ENCODE measurements at places on chromosomes 1 and 21. TPM values are rescaled to one million over a fixed set of nuclear protein-coding genes. Genes with fewer than 3 reads are reported as not detected.
A peak's percentile ranks its signal among the peaks of the same experiment; 100 is the strongest.

DNA sequence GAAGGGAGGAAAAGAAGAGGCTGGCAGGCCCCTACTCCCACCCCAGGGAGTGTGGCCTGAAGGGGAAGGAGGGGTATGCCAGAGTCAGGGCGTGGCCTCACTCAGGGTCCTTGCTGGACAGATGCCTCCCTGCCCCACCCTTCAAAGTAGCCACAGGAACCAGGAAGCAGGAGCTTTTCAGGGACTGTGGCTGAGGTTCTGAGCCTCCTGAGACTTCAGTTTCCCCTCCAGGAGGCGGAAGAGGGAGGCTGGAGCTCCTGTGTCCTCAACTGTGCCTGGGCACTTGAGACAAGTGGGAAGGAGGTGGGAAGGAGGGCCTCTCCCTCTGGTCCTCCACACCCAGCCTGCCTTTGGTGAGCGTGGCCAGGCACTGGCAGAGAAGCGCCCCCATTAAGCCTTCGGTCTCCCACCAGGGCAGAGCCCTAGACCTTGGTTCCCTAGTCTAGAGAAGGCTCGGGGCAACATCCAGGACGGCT lies 5.3 kb downstream of the CELSR2 start:
- DNase-seq = no peak

- no peak for DNase-seq
Observed at GRCh38 chr1:11443961-11444658, 34.8 kb upstream of the DISP3 start.

GRCh38 chr1:224262373-224263054 lies 67.5 kb downstream of the NVL start:
- no peak for DNase-seq

GRCh38 chr1:56491441-56491840 lies 87.9 kb downstream of the PLPP3 start:
- no peak for DNase-seq

DNA sequence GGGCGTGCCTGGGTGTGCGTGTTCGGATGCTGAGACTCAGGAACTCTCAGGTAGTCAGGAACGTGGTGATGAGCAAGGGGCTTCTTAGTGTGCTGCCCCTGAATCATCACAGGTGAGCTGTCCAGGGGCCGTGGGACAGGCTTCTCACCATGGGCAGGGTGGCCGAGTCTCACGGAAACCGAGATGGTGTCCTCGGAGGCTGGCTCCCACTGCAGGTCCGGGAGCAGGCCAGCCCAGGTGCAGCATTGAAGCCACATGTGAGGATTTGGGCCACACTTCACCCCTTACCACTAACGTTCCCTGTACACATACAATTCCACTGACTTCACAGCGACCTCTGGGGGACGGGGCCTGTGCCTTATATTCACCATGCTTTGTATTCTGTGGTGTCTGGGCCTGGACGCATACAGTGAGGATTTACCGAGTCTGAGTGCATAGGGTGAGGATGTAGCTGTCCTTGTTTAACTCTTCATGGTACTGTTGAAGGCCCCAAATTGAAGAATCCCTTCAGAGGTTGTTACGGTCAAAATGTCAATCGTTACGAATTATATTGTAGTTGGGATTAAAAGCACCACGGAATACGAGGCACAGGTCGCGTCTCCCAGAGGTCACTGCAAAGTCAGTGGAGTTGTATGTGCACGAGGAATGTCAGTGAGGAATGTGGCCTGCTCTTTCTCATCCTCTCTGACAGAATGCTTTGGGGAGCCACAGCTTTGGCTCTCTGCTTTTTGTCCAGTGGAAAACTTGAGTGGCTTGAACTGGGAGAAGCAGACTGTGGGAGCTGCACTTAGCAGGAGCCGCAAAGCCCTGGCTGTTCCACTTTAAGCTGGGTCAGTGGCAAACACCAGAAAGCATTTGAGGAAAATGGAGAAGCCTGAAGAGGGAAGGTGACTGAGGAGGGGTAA lies 95.3 kb downstream of the MTR start:
- DNase-seq = no peak

DNA sequence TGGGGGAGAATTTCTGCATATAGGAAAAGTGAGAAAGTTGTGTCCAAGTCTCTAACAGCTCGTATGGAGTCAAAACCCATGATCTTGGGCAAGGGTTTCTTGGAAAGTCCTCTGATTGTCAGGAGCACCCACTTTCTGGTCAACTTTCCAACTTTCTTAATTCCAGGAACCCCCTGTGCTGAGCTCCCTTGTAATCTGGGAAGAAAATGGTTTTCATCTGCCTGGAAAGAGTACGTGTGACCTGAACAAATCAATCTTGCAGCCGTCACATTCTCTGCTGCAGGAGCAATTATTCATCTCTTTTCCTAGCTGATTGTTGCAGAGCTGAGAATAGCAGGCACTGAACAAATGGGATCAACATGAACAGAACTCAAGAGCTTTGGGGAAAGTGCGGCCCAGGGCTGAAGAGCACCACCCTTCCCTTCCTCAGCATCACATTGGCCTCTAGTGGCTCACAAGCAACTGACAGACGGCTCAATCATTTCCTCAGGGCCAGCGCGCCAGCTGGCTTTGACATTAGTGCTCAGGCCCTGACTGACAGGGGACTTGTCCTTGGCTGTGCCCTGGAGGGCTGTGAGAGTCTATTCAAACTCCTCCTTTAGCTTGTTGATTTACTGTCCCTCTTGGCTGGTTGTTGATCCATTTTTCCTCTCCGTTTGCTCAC lies 295.2 kb downstream of the HLX start:
- no peak for DNase-seq

DNA sequence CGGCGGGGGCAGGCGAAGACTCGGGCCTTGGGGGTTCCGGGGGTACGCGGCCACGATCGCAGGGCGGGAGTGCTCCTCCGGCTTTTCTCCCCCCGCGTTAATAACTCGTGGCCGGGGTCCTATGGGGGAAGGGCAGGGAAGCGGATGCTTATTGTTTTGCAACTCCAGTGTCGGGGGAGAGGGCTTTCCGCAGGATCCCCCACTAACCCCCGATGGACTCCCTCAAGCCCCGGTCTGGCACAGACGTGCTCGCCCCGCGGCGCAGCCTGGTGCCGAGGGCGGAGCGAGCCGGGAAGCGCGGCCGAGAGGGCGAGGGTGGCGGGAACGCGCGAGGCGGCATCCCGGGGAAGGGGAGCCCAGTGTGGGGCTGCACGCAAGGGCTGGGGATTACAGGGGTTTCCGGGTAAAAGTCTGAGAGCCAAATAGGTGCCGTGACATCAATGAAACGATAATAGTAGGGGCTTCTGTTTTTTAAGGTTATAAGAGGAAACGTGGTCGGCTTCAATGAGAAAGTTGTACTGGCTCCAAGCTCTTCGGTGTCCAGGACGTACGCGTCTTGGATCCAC lies 772 bp downstream of the UCK2 start:
- peak; percentile 16 for DNase-seq

GRCh38 chr1:107479865-107480350 lies 339.1 kb downstream of the NTNG1 start:
- no peak for DNase-seq

DNA sequence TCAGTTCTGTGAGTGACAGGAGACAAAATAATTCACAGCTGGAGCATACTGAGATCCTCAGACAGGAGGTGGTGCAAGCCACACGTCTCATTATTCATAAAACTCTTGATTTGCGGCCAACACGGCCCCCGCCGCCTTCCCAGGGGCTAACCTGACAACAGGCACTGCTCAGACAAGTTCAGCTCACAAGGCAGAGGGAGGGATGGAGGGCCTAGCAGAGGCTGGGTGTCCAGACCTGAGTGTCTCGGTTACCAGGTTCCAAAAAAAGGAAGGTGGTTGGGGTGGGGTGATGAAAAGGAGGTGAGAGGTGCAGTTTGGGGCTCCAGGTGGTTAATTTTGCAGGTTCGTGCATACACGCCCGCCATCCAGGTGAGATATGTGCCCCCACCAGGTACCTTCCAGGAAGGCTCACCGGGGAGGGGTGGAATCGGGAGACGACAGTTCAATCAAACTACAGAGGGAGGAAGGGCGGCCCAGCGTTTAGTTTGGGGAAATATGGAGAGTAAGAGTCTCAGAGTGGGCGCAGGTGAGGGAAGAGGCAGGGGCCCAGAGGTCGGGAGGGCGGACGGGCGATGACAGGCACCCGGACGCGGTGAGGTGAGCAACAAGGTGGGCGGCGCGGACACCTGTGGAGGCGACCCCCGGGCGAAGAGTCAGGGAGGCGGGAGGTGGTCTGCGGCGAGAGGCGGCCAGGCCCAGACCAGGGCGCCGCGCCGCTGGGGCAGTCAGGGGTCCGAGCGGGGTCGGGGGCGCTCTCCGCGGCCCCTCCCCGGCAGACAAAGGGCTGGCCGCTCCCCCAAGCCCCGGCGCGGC lies 629 bp downstream of the CTNNBIP1 start:
- DNase-seq = no peak

DNA sequence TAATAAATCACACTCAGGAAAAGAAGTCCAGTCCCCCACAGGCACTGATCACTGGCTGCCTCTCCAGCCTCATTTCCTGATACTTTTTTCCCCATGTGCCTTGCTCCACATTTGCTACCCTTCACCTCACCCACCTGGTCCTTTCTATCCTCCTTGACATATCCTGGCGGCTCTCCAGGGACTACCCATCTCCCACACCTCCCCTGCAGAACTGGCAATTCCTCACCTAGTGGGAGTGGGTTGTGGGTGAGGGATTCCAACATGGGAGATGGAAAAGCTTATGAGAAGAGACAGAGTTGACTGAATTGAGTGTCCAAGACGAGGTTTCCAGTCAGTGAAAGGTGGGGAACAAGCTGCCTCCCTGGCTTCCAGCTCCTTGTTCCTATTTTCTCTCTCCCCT lies 69.6 kb downstream of the FCRL5 start:
- DNase-seq = no peak

PLEKHG5 gene
- 0.54 TPM for total RNA-seq

OSCP1 gene
- 3.2 TPM for total RNA-seq

USH2A gene
- total RNA-seq = under 0.01 TPM
